ENCODE measurements at places on chromosomes 2 and 18.

GRCh38 chr2:40997362-40997761 is 545.5 kb upstream of the SLC8A1 start:
- DNase-seq = no peak

DNA sequence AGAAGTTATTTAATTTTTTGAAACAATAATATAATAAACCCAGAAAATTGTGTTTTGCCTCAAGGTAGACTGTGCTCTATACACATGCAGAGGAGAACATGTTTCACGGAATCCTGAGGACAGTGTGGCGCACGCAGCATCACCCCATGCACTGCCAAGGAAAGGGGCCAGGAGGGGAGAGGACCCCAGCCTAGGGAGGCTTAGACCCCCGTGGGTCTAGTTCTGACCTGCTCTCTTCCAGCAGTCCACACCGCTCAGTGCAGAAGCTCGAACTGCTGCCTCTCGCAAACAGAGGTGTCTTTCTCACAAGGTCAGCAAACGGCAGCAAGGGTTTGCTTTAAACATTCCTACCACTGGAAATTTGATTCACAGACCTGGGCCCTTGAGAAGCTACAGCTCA is 51.5 kb upstream of the KIDINS220 start:
- DNase-seq = no peak

DNA sequence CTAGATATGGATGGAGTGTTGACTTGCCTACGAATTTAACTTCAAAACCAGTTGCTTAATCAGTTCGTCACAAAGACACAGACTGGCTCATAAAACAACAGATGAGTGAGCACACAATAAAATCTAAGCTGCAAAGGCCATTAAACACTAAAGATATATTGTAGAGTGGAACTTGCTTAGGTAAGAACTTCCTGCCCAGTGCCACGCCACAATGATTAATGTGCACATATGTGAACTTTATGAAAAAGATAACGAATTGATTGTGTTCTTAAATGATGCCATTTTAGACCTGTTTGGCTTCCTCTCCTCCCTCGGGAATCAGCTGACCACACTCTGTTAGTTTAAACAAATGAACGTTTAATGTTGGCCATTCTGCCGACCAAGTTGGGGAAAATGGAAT is 2031.3 kb upstream of the CELF4 start:
- DNase-seq = no peak

DNA sequence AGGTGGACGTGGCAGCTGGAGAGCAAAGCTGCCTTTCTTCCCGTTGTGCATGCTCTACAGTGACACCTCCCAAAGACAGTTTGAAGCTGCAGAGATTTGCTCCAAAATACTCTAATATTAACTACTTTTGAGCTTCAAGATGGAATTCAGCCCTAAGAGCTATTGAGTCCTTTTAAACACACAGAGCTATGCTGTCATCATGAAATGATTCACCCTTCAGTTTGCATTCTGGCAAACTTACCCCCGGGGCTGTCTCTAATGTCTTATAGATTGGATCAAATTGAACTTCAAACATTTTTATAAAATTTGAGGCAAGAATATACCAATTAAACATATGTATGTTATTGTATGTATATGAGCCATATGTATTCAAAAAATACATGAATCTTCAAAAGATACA is 110.7 kb upstream of the EFEMP1 start:
- no peak for DNase-seq

- no peak for DNase-seq
Observed at GRCh38 chr2:31893094-31893493, 117.7 kb downstream of the MEMO1 start.

DNA sequence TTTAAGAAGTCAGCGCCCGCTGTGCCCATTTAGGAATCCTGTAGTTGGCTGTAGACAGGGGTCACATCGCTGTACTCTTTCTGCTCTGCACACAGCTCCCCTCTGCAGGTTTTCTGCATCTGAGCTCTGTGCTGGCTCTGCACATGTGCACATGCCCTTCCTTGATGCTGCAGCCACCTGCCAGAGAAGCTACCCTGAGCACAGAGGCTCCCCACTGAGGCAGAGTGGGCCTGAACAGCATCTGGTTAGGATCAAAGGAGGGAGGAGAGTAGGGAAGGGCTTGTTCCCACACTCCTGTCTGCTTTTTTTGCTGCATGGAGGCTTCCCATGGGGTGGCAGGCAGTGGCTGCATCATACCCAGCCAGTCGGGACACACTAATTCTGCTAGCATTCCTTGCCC is 238.9 kb downstream of the FHOD3 start:
- DNase-seq = no peak

GRCh38 chr2:207847807-207848544 is 78.3 kb upstream of the FZD5 start:
- DNase-seq = peak; percentile 83

DNA sequence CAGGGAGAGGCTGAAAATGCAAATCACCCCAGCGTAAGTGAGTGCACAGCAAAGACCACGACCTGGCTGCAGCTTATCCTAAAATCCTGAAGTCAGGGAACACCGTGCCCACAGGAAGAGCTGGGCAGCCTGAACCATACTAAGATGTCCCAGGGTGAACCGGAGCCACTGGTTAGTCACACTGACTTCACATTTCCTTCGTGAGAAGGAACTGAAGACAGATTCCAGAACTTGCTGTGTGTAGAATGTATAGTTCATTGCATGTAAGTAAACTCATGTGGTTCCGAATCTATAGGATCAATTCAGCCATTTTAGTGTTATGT is 84.6 kb upstream of the NDUFV2 start:
- no peak for DNase-seq

DNA sequence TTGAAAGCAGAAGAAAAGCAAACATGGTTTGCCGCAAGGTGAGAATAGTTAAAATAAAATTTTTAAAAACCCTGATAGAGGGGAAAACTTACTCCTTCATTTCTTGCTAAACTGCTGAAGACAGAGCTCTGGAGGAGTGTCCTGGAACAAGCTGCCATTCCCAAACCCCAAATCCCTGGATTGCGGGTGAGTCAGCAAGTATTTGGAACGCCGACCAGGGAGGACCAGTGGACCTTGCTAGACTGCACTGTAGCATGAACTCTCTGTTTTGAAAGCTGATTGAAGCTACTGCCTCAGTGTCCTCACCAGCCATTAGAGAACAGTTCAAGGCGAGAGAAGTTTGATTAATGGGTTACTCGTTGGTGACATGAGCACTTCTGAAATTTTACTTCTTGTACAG is 99.4 kb upstream of the RASGRP3 start:
- DNase-seq = no peak

DNA sequence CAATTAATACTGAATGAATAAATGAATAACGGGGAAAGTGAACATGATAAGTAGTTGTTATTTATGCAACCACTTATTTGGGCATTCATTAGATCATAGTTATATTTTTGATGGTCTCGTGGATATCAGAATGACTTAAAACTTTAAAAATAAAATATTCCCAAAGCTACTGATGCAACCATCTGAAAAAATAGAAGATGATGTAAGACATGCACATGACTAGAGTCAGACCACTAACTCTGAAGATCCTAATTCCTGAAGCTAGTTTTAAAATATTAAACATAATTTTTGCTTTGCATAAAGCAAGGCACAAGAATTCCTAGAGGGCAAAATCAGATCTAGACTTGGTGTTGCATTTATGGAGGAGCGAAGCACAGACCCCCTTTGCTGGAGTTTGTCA is 616.1 kb downstream of the IRS1 start:
- DNase-seq = no peak

DNA sequence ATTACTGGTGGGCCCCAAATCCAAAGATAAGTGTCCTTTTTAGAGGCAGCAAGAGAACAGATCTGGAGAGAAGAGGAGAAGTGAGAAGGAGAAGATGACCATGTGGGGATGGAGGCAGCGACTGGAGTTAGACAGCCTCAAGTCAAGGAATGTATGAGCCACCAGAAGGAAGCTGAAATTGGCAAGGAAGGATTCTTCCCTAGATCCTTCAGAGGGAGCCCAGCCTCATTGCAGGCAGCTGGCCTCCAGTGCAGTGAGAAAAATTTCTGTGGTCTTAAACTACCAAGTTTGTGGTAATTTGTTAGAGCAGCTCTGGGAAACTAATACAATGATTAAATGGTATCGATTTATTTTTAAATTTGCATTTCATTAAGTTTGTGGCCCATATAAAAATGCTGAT is 167.9 kb downstream of the NCKAP5 start:
- no peak for DNase-seq

- no peak for DNase-seq
Observed at GRCh38 chr2:16040271-16041010, 100.1 kb downstream of the MYCN start.

DNA sequence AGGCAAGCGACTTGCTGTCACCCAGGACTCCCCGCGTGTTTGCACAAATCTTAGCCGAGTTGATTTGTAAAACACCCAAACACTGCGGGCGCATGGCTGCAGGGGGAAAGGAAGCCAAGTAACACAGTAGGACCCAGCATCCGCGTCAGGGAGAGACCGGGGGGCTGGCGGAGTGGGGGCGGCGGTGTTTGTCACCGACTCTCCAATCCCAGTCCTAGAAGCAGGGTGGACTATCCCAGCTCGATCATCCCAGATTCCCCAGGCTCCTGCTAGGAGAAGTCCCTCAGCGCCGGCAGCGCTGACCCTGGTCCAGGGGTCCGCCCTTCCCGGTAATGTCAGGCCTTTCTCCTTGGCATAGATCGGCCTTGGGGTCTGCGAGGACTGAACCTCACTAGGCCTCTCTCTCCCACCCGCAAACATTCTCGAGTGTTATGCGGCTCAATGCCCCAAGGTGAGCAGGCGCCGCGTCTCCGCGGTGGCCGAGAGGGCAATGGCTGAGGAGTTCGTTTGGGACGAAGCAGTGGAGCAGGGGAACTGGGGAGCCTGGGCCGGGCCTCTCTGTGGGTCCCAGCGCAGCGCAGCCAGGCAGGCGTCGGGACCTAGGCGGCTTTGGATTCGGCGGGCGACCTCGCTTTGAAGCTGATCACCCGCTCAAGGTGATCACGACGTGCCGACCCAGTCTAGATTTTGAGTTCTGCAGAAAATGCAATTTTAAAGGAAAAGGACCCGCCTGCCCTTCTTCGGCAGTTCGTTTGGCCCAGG is 1.5 kb upstream of the GDF7 start:
- DNase-seq = no peak

DNA sequence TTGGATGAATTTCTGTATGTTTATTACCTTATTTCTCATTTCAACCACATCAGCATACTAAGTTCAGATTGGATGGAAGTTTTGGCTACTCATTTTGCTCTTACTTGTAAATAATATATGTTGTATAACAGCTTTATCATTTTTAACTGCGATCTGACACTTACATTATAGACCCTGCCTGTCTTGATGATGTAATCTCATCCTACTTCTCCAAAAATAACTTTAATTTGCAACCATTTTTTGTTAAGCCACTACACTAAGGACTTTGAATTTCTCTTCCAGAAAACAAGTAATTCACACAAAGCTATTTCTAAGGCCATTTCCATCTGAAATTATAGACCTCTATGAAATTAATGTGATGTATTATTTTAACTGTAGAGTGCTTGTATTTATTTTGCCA is 240.7 kb downstream of the WDR7 start:
- no peak for DNase-seq

DNA sequence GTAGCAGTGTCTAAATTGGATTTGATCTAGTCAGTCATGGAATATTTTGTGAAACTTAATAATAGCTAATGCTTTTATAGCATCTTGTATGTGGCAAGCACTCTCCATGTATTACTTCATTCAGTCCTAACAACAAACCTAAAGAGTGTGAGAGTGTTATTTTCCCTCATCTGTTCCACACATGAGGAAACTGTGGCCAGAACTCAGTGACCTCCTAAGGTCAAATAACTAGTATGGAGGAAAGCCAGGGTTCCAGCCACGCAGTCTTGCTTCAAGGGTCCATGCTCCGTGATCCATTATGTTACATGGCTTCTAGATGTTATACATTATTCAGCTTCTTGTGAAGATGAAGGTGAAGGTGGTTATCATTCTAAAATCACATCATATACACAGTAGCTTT is 45.5 kb downstream of the TWSG1 start:
- DNase-seq = no peak

GRCh38 chr2:228869636-228870264 is 401.3 kb downstream of the PID1 start:
- no peak for DNase-seq

DNA sequence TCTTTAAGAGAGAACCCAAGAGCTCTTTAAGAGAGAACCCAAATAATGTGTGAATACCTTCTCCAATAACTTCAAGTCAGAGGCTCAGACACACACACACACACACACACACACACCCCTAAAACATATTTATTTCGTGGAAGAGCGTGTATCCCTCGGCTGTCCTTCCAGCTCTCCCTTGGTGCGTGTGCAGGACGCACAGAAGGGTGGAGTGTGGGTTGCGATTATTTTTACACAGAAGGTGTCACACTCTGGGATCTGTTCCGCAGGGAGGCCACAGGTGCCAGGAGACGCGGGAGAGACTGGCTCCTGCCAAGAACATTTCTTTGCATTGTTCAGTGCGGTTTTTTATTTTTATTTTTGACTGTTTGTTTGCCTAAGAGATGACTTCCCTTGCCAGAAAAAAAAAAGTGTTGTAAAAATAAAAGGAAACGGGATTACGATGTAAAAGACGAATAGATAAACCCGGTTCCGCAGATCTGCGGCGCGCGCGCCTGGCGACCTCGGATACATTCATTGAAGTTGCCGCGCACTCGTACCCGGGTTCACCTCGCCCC is 47.3 kb upstream of the ATP6V1B1 start:
- DNase-seq = no peak

- DNase-seq = no peak
Observed at GRCh38 chr2:154336201-154336600, 362.3 kb upstream of the KCNJ3 start.

DNA sequence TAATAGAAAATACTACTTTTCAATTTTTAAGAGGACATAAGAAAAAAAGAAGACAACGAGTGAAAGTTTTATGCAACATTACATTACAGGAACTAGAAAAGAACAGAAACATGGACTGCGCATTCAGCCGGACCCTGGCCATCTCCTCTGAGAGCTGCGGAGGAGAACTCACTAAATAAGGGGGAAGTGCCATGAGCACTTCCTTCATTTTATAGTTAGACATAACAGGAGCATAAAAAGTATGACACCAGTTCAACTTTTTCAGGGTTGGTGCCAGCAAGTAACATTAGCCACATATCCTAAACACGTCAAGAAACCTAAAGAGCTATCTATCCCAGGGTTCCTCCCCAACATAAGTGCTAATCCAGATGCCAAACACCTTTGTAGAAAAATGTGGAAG is 78.0 kb upstream of the SERTAD2 start:
- DNase-seq = no peak

DNA sequence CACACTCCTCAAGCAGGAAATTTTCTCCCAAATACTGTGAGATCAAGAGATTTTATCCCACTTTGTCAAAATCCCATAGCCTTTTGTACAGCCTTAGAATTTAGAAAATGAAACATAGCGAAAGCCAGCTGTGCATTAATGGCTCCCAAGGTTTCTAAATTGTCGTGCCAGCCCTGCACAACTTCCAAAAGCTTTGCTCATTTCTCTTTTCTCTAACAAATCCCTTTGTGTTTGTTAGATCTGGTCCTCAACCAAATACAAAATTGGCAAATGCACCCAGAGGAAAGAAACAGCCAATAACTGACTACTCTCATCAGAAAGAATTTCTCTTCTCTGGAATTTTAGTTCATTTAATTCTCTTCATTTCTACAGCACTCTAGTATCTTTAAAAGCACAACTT is 361.1 kb downstream of the INSIG2 start:
- DNase-seq = no peak

Data from H4 (cell line).